ENCODE measurements at places on chromosomes 16 and 17.

DNA sequence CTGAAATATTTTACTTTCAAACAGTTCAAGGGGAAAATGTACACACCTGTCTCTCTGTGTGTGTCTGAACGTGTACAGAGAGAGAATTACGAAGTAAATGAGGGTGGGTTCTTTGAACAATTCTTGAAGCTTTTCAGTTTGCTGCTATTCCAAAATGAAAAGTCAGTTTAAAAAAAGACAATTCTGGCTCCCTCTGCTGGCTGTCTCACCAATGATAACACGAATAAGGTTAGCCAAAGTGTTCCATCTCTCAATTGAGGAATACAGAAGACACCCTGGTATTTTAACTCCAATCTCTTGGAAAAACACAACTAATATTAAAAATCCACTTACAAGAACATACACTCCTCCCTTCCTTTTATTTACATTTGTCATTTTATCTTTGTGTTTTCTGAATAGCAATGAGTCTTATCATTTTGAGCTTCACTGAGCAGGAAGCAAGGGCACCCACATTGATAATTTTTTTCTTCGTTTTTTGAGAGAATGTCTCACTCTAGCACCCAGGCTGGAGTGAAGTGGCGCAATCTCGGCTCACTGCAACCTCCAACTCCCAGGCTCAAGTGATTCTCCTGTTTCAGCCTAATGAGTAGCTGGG is 20.5 kb downstream of the EFTUD2 start:
- DNase-seq, result peak; percentile 28

DNA sequence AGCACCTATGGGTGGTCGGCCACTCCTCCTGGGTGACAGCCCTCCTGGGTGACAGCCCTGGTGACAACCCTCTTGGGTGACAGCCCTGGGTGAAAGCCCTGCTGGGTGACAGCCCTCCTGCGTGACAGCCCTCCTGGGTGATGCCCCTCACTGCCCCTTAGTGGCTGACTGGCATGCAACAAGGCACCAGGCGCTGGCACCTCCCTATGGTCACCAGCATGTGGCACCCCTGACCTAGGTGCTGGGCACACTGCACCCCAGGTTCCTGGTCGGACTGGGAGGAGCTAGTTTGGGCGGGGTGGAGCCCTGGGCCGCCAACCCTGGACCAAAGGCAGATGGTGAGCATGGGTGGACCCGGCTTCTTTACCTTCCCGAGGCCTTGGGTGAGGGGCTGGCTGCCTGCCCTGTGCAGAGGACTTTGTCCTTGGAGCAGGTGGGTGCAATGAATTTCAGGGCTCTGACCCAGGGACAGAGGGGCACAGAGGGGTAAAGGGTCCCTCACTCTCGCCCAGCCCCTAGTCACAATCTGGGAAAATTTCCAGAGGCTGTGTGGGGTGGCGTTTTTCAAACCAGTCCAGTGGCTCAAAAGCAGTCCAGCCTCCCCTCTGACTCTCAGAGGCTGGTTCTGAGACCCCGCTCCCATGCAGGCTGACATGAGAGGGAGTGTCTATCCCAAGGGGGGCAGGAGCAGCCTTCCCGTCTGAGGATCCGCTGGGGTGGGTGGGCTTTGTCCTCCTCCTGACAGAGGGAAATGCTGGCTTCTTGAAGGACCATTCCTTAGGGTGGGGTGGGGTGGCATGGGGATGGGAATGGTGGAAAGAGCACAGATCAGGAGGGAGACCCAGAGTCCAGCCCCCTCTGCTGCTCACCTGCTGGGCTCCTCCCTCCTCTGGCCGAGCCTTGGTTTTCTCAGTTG is 25.9 kb upstream of the TNFRSF13B start:
- no peak for DNase-seq

- peak; percentile 29 for DNase-seq
These were observed 82.1 kb downstream of the METRNL start for GRCh38 chr17:83161298-83162034.

- DNase-seq, result no peak
These were observed 37.9 kb downstream of the UBN1 start for GRCh38 chr16:4884972-4885874.

DNA sequence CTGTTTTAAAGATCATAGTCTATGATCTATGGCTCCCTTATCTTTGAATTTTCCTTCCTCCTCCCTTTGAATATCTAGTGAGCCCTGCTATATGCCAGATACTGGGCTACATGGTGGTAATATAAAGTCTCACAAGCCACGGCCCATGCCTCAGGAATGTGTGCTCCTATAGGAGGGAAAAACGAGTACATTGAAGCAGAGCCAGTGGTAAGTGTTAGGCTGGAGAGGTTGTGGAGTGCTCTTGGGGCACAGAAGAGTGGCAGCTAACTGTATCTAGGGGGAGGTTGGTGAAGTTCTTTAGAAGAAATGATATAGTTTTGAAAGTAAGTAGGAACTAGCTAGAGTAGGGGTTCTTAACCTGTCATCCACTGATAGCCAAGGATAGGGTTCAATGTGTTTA is 105.8 kb upstream of the PMFBP1 start:
- DNase-seq, result no peak

DNA sequence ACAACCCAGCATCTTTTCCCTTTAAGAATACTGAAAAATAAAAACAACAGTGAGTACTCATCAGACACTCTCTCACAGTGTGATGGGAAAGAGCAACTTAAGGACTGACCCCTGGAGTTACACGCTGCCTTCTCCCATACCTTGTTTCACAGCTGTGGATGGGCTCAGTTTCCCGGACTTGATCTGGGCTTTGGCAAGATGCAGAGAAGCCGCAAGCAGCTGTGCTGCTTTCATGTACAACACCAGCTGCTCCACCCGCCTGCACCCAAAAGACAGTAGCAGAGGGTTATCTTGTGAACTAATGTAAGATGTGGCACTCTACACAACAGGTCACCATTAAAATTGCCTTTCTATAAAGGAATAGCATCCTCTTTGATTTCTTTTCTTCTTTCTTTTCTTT is 32.7 kb upstream of the ALDH3A1 start:
- no peak for DNase-seq

Measured in iris pigment epithelial cell (primary cell).